AML-193 (cell line): ENCODE measurements at places on chromosomes 11 and 22.

DNA sequence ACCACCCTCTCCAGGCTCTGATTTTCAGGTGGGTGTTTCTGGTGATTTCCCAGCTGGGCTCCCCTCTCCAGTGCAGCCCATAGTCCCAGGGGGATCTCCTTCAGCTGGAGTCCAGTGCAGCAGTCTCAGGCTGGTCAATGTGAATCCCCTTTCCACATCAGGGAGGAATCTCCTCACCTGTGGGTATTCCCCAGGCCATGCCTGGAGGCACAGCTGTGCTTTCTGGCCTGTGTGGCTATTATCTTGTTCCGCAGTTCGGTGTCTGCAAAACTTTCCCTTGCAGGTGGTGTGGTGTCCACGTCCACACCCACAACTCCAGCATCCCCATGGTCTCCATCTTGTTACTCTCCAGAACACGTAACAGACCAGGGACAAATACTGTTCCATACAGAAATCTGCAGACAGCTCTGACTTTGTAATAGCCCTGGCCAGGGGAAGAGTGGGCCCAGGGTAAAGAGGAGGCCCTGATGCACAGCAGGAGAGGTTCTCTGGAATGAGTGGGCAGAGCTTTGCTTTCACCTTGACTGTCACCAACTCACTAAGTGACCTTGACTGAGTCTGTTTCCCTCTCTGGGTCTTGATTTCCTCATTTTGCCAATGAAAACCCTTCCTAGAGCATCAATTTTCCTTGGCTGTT is 183.2 kb downstream of the CSNK2A3 start:
- DNase-seq: no peak

GRCh38 chr11:1746956-1747752 is 3.2 kb downstream of the IFITM10 start:
- DNase-seq: no peak

- DNase-seq: no peak
These were observed 46.8 kb downstream of the PAMR1 start for GRCh38 chr11:35478471-35479091.

- peak; percentile 19 for DNase-seq
These were observed 165.9 kb upstream of the NCAM1 start for GRCh38 chr11:112795142-112795815.

- DNase-seq: no peak
These were observed 26.2 kb upstream of the PARVG start for GRCh38 chr22:44154436-44154942.

DNA sequence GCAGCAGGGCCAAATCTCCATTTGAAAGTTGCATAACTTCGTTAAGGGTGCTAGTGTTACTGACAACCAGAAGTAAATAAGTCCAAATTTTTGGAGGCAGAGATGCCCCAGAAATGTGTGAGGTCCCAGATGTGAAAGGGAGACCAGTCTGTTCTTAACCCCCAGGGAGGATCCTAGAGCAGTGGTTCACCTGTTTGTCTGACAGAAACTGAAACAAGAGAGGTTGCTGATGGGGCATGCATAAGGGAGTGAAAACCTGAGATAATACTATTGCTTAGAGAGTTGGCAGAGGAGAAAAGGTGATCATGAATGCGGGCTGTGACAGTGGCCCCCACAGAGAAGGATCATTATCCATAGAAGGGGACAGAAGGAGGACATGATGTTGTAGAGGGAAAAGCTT is 3.8 kb downstream of the CBLIF start:
- no peak for DNase-seq

GRCh38 chr11:84497981-84498411 is 1129.1 kb downstream of the DLG2 start:
- DNase-seq: no peak
